ENCODE measurements at places on chromosomes 7 and 10.

DNA sequence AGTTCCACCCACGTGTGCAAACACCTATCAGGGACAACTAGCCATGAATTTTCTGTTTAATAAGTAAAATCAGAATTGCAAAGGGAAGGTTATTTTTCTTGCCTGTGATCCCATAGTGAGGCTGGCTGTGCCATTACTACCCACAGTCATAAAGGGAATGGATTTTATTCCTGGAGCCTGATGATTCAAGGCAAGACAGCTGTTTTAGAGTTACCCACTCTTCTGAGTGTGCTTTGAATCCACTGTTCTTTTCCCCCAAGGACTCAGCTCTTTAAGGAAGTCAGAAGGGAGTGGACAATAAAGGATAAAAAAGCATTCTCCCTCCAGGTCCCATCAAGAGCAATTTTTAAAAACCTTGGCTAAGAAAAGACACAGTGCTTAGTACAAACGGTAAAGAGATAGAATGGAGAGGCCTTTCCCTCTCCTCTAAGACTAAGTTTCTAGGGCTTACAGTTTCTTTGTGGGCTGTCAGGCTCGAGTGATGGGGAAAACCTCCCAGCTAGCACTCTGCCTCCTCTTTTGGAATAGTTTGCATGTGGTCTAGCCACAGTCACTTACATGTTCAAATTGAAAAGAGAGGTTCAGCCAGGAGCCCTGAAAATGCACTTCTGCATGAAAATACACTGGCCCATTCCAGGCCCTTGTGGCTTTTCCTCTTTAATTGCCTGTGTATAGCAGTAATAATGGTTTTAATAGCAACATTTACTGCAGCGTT, 5.1 kb upstream of the LRRC4 start:
- DNase-seq, result no peak

GRCh38 chr10:104309980-104310978, 28.0 kb downstream of the ITPRIP start:
- DNase-seq, result no peak

GRCh38 chr7:154255324-154255723, 203.1 kb downstream of the DPP6 start:
- DNase-seq, result no peak

GRCh38 chr7:21690705-21691104, 147.9 kb downstream of the DNAH11 start:
- no peak for DNase-seq

GRCh38 chr7:112869111-112869774, 79.0 kb upstream of the TMEM168 start:
- DNase-seq, result peak; percentile 23

DNA sequence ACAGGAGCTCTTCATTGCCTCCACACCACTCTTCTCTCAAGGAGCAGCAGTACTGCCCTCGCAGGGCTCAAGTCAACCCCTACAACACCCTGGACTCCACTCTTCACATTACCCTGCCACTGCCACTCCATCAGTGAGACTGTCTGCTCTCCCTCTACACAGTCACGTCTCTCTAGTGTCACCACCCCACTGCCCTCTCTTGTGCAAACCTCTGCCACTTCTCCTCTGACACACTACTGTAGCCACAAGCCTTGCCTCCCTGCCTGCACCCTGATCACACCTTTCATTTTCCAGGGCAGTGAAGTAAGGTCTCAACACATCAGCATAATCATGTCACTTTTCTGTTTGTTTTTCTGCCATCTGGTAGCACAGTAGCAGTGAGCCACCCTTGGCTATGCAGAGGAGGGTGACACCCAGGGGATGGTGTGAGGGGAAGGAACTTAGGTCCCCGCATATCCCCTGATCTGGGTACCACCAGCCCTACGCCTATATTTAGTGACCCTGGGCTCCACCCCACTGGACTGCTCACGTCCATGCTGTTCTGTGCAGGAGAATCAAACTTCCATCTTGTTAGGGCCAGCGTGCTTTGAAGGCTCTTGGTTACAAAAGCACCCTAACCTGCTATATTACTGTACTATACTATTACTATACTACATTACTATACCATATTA, 1.6 kb downstream of the C10orf143 start:
- no peak for DNase-seq

GRCh38 chr10:131113165-131113564, 198.4 kb downstream of the TCERG1L start:
- no peak for DNase-seq

Measured in T-helper 17 cell (primary cell).